NCI-H1417 treated with DMSO at 0.1 percent for 48 hours (cell line): ENCODE measurements at places on chromosomes 13 and 19.
A peak's percentile ranks its signal among the peaks of the same experiment; 100 is the strongest.

DNA sequence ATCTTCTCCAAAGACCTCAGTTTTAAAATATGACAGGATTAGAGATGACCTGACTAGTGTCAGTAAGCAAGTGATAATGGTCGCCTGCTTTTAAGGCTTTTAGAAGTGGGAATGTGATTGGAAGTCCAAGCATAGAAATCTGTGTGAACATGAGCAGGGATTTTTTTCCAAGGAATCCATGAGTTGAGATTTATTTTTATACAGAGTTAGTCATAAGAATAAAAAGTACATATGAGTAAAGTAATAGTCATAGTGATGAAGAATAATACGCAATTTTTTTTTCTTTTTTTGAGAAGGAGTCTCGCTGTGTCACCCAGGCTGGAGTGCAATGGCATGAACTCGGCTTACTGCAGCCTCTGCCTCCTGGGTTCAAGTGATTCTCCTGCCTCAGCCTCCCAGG lies 1.6 kb downstream of the ZNF546 start:
- no peak for DNase-seq

GRCh38 chr19:2488942-2489731 lies 13.2 kb downstream of the GADD45B start:
- no peak for DNase-seq

DNA sequence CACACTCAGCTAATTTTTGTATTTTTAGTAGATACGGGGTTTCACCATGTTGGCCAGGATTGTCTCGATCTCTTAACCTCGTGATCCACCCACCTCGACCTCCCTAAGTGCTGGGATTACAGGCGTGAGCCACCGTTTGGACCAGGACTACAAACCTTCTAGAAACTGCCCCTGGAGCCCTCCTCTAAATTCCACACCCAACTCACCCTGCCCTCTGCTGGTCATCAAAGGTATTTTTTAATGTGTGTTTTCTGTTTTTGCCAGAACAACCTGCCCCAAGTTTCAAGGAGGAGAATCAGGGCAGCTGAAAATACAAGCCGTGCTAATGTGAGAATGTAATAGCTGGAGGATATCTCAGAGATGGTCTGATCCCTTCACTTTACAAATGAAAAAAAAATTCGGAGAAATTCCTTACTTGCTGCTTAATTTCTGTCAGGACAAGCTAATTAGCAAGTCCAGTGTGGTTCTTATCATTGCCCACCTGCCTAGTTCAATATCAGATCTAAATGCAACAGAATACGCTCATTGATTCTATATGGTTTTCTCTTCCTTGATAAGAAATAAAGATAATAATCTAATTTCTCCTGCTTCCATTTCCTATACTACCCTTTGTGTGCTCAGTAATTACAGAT lies 4.1 kb downstream of the ATP8A2 start:
- DNase-seq: no peak

DNA sequence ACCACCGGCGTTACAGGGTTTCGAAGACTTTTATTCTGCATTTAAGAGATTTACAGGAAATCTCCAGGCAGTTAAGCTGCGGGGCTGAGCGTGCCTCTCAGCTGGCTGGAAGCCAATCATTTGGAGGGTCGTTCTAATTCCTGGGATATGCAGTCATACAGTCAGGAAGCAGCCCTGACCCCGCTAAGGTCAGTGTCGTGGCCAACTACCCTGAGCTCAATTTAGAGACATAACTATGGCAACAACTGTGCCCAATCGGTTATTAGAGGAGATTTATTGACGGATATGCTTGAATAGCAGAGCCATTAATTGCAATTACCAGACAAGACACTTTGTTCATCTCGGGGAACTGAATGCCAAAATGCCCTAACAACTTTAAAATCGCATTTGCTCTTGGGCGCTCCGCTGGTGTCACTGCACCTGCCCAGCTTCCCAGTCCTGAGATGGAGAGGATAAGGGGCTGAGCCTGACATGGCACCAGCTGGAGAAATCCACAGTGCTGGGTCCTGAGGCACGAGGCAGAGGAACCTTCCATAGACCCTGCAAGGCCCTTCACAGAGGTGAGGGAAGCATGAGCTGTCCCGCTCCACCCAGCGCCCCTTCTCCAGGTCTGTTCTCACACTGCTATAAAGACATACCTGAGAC lies 15.1 kb upstream of the ZNF507 start:
- DNase-seq: no peak

DNA sequence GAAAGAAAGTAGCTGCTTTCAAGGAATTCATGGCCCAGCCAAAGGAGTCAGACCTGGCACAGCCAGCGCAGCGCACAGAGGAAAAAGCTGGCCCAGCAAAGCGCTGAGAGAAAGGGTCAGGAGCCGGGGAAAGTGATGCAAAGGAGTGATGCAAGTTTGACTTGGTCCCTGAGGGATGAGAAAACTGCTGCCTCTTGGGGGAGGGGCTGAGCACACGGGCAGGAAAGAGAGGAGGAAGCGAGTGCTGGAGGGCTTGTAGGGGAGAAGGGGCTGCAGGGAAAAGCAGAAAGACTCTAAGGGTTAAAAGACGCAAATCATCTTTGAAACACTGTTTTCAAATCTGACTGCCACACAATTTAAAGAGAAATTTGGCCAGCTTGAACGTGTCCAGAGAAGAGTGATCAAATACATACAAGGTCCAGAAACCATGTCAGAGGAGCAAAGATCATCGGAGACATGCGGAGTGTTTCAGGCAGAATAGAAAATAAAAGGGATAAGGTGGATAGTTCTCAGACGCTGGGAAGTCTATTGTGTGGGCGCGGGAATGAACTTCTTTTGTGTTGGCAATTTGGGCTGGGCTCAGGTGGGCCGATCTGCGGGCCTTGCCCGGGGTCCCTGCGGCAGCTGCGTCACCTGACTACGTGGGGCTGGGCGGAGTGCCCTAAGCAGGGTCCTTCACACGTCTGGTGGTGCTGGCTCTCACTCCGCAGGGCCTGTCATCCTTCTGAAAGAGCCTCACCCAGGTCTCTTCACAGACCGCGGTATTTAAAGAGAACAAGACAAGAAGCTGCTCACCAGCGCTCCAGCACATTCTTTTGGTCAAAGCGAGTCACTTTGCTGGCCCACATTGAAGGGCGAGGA lies 18.1 kb downstream of the N4BP2L1 start:
- DNase-seq: no peak

DNA sequence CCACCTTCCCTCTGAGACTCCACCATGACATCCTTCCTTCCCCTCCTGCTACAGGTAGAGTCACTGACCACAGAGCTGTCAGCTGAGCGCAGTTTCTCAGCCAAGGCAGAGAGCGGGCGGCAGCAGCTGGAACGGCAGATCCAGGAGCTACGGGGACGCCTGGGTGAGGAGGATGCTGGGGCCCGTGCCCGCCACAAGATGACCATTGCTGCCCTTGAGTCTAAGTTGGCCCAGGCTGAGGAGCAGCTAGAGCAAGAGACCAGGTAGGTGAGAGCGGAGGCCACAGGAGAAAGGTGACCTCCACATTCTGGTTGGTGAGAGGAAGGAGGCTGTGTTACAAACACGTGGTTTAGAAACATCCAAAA lies 27.6 kb downstream of the KCNC3 start:
- no peak for DNase-seq

DNA sequence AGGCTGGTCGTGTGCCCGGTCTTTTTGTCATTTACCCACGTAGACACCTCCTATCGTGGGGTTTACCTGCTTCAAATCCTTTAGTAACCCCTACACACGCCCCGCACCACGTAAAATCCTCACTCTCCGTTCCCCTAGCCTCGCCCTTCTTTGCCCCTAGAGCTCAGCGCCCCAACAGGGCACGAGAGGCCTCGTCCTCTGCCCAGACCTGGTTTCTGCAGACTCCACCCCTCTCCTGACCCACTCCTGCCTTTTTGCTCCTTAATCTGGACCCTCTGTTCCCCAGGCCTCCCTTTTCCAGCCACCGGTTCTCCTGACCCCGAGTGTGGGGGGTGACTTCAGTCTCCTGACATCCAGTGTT lies 412 bp downstream of the ZNF528 start:
- DNase-seq: no peak

DNA sequence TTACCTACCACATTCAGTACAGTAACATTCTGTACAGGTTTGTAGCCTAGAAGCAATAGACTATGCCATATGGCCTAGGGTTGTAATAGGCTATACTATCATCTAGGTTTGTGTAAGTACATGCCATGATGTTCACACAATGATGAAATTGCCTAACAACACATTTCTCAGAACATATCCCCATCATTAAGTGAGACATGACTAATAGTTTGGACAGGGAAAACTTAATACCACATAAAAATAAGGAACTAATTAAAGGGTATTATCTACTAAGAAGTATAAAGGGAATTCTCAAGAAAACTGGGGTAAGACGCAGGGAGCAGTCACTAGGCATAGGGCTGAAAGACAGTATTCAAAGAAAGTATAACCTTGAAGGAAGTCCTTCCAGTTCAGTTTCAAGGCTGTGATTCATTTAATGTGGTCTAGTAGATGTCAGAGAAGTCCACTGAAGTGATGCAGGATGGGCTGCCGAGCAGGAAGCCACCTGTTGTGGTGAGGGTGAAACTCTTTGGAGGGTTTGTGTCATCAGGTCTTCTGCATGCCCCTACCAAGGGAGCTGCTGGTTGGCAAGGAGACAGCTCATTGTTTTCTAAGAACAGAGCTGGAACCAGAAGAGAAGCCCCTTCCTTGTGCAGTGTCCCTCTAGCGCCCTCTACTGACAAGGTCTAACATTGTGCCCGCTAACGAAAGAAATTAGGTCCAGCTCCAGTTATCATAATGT lies 122.9 kb downstream of the OLFM4 start:
- peak; percentile 63 for DNase-seq

- no peak for DNase-seq
These were observed 194.3 kb upstream of the SLITRK6 start for GRCh38 chr13:85993567-85993966.

- DNase-seq: no peak
These were observed 2.0 kb downstream of the COL4A1 start for GRCh38 chr13:110305001-110305400.

GRCh38 chr13:50326811-50327210 lies 311.6 kb downstream of the KCNRG start:
- no peak for DNase-seq

- no peak for DNase-seq
These were observed 45.3 kb downstream of the TNFRSF19 start for GRCh38 chr13:23615395-23616081.
